ENCODE measurements at places on chromosomes 7 and 10.
A peak's percentile ranks its signal among the peaks of the same experiment; 100 is the strongest.

DNA sequence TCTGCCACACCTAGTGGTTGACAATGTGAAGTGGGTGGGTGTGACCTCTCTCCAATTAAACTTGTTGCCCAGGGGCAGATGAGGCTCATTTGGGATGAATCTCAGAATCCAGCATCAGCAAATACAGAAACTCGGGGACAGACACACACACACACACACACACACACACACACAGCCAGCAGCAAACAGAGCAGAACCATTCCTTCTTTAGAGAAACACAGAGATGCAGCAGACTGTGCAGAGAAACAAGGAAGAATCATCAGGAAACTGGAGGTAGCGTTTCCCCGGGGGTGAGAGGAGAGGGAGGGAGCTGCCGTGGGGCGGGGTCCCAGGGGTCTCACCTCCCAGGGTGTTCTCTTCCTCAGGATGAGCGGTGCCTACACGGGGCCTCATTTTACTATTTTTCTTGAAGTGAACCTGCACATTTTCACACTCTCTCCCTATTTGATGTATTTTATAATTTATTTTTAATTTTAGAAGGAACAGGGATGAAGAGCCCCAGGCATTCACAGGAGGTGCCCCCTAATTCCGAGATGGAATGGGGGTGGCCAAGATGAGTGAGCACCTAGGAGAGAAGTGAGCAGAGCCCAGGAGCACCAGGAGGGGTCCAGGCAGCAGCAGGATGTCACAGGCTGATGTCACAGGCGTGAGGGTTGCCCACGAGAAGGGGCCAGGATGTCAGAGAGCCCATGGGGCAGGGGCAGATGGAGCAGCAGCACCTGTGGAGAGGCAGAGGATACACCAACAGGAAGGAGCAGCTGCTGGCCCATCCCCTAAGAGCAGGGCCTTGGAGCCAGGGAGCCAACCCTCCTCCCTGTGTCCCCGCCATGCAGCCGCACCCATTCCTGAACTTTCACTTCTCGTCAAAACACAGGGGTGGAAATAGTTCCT is 85.3 kb upstream of the PPP2R2D start:
- DNase-seq, result no peak

- DNase-seq, result peak; percentile 79
Measured at GRCh38 chr7:28389504-28390395, 22.6 kb upstream of the CREB5 start.

GRCh38 chr7:149696280-149696679 is 77.1 kb downstream of the ZNF467 start:
- no peak for DNase-seq

GRCh38 chr7:139505563-139505962 is 17.9 kb upstream of the CLEC2L start:
- DNase-seq, result no peak

- DNase-seq, result no peak
Measured at GRCh38 chr7:70459546-70459945, 672.4 kb upstream of the GALNT17 start.

Measured in LHCN-M2 (cell line).